ENCODE measurements at places on chromosomes 16 and 17. TPM values are rescaled to one million over a fixed set of nuclear protein-coding genes. Genes with fewer than 3 reads are reported as not detected.
A peak's percentile ranks its signal among the peaks of the same experiment; 100 is the strongest.

GRCh38 chr17:35586569-35587073 is 501 bp upstream of the AP2B1 start:
- H3K36me3 ChIP-seq = peaks cover 9% of the 10 kb centered on the region
- DNase-seq = no peak
- no peaks in the 10 kb centered on the region for H3K27me3 ChIP-seq
- peaks cover 18% of the 10 kb centered on the region for H3K4me1 ChIP-seq

DNA sequence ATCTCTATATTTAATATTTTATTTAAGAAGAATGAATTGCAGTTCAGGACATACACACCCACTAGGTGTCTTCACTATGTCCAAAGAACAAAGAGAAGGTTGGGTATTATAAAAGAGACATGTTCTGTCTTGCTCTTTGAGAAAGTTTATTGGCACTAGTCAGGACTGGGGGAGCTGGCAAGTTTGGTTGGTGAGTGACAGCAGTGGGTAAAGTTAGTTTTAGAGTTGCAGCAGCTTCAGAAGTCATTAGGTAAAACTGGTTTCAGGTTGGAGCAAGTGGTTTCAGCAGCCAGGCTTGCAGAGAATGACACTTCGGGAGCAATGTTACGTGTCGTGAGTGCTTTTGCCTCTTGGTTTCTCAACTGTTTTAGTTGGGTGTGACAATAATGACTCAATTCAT is 142.2 kb upstream of the HS3ST3A1 start:
- DNase-seq = peak; percentile 35
- no peak overlapping the region for H3K4me3 ChIP-seq
- H3K36me3 ChIP-seq = no peaks in the 10 kb centered on the region
- H3K4me1 ChIP-seq = peaks cover 8% of the 10 kb centered on the region
- no peaks in the 10 kb centered on the region for H3K27me3 ChIP-seq
- H3K27ac ChIP-seq = peak overlapping the region; percentile 44

DNA sequence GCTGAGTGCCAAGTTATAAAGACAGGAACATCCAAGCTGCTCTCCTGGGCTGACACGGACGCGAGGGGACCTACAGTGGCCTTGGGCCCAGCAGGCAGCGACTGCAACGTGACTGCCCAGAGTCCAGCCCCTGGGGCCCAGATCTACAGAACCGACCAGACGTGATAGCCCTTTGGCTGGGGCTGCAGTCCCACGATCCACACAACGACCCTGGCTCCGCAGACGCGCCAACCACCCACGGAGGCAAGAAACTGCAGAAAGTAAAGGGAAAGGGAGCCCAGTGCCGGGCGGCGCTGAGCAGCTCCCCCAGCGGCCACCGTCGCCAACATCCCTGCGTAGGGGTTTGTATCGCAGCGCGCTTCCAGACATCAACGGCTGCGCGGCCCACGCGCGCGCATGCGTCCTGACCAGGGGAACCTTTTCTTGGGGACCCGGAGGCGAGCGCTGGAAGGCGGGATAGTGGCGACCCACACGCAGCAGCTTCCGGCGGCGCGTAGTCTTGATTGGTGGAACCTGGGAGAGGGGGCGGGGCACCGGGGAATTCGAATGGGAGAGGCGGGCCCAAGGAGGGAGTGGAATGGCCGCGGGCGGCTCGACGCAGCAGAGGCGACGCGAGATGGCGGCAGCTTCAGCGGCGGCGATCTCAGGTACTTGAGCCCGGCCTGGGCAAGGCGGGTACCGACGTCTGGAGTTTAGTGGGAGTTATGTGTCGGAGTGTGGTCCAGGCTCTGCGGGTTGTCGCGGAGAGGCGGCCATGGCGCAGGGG is at the start of gene KIF22:
Gene KIF22, plus strand, starts transcription at position 569 of the 766 bp plus-strand sequence. Its CDS starts 9 bp downstream, at position 578.
- H3K4me3 ChIP-seq = peak within 1 kb of the TSS; percentile 84
- H3K27me3 ChIP-seq = no peaks in the 10 kb centered on the region
- peak within 1 kb of the TSS; percentile 89 for H3K27ac ChIP-seq
- H3K36me3 ChIP-seq = no peaks in the 10 kb centered on the region
- peaks cover 28% of the 10 kb centered on the region for H3K4me1 ChIP-seq
- peak; percentile 99 for DNase-seq

DNA sequence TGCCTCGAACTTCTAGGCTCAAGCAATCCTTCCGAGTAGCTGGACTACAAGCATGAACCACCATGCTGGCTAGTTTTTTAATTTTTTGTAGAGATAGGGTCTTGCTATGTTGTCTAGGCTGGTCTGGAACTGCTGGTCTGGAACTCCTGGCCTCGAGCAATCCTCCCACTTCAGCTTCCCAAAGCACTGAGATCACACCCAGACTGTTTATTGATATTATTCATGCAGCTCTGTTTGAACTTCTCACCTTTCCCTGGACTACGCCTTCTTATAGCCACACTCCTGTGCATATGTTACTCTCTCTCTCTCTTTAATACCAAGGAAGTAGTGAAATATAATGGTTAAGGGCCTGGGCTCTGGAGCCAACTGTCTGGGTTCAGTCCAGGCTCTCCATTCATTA is 4.6 kb downstream of the COG7 start:
- H3K4me1 ChIP-seq = peaks cover 14% of the 10 kb centered on the region
- H3K27ac ChIP-seq = no peak overlapping the region
- H3K36me3 ChIP-seq = peaks cover 33% of the 10 kb centered on the region
- H3K27me3 ChIP-seq = no peaks in the 10 kb centered on the region
- DNase-seq = no peak

- no peak overlapping the region for H3K27ac ChIP-seq
- peaks cover 78% of the 10 kb centered on the region for H3K27me3 ChIP-seq
- no peak overlapping the region for H3K4me3 ChIP-seq
- no peaks in the 10 kb centered on the region for H3K4me1 ChIP-seq
- DNase-seq = no peak
- H3K36me3 ChIP-seq = no peaks in the 10 kb centered on the region
Measured at GRCh38 chr16:24214992-24215391, 41.1 kb upstream of the CACNG3 start.

- DNase-seq = peak; percentile 44
- peaks cover 27% of the 10 kb centered on the region for H3K4me1 ChIP-seq
- peak overlapping the region; percentile 11 for H3K4me3 ChIP-seq
- H3K27me3 ChIP-seq = no peaks in the 10 kb centered on the region
- H3K27ac ChIP-seq = no peak overlapping the region
Measured at GRCh38 chr16:89863741-89864526, 9.5 kb upstream of the TCF25 start.

DNA sequence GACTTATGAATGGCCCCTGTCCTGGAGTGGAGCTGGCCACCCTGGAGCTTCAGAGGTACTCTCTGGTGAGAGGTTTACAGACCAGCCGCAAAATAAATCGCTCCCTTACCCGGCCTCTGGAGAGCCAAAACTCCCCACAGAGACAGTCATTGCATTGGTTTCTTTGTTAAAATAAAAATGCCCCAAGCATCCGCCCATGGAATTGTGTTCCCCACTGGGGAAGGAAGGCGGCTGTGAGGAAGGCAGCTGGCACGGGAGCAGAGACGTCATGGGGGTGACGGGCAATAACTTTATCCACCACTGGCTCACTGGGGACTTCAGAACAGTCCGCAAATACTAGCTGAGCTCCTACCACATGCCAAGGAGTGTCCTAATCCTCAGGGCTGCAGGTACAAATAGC is 266.2 kb upstream of the FOXF1 start:
- H3K36me3 ChIP-seq = no peaks in the 10 kb centered on the region
- no peaks in the 10 kb centered on the region for H3K4me1 ChIP-seq
- DNase-seq = no peak
- H3K27me3 ChIP-seq = peaks cover 97% of the 10 kb centered on the region

- no peak overlapping the region for H3K27ac ChIP-seq
- no peaks in the 10 kb centered on the region for H3K27me3 ChIP-seq
- no peak for DNase-seq
- no peaks in the 10 kb centered on the region for H3K36me3 ChIP-seq
- no peaks in the 10 kb centered on the region for H3K4me1 ChIP-seq
- no peak overlapping the region for H3K4me3 ChIP-seq
Measured at GRCh38 chr16:17265154-17265553, 205.6 kb downstream of the XYLT1 start.

The BTBD17 gene
- total RNA-seq = not detected

The TMEM114 gene
- not detected for total RNA-seq

The PLXDC1 gene
- total RNA-seq = 0.61 TPM
